ENCODE measurements at places on chromosomes 6 and 20.

DNA sequence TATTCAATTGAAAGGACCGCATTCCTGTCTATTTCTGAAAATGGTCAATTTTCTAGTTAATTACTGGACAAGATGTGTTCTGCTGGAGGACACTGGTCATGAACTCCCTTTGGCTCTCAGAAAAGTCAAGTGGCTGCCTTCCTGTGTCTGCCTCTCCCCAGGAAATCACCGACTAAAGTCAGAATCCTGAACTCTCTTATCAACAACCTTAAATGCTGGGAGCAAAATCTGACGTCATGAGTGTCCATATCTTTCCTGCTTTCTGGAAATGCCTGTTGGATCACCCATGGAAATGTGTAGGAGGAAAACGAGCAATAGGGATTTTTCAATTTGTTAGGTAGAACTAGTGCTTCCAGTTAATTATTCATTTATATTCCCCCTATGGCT is 53.5 kb upstream of the PLCB1 start:
- no peak for DNase-seq

DNA sequence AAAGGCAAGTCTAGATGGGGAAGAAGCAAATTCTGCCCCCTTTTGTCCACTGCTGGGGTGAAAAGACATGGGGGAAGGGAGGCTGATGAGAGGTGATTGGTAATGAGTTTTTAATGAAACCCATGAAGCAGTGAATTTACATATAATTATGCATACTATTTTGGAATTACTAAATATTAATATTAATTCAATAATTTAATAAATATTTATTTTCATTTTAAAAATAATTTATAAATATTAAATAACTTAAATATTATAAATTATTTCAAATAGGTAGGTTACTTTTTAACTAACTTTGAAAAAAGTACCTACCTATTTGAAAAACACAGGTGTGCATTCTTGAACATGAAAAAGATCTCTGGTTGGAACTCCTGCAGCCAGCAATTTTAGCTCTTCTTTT is 138.1 kb upstream of the GPR6 start:
- no peak for DNase-seq

DNA sequence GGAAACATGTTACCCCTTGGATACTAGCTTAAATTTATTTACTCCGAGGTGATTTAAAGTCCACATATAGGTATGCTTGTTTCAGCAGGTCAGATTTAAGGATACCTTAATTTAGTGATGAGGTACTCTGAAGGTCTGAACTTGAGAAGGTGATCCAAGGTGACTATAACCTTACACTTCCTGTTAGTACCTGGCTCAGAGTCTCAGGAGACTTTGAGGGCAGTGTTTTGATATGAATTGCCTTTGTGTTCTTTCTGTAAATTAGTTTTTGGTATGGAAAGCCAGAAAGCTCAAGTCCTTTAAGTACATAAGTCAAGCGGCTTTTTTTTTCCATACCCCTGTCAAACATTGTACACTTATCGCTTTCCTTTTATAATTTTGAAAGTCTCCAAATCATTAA is 489.0 kb downstream of the CDKAL1 start:
- no peak for DNase-seq

- DNase-seq, result no peak
These were observed 100.9 kb upstream of the FOXP4 start for GRCh38 chr6:41445261-41445660.

GRCh38 chr6:27814665-27815424 is 97.4 kb downstream of the OR2B2 start:
- DNase-seq, result peak; percentile 23

GRCh38 chr6:125022391-125022989 is 60.3 kb downstream of the RNF217 start:
- DNase-seq, result no peak

GRCh38 chr20:2150660-2151059 is 49.0 kb downstream of the STK35 start:
- DNase-seq, result no peak

DNA sequence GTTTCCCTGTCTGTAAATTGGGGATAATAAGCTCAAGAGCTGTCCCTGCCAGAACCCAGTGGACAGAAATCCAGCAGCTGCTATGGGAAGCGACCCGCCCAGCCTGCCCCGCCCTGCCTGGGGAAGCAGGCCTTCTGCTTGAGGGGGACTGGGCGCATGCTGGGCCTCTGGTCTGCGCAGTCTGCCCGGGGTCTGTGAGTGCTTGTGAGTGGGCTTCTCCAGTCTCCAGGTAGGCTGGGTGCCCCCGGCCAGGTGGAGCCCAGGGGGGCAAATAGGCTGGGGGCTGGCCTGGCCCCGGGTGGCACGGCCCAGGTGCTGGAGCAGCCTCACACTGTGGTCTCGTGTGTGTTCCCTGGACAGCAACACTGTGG is 648 bp upstream of the RBBP8NL start:
- DNase-seq, result no peak

GRCh38 chr20:60749804-60750602 is 502.1 kb upstream of the CDH4 start:
- DNase-seq, result no peak

DNA sequence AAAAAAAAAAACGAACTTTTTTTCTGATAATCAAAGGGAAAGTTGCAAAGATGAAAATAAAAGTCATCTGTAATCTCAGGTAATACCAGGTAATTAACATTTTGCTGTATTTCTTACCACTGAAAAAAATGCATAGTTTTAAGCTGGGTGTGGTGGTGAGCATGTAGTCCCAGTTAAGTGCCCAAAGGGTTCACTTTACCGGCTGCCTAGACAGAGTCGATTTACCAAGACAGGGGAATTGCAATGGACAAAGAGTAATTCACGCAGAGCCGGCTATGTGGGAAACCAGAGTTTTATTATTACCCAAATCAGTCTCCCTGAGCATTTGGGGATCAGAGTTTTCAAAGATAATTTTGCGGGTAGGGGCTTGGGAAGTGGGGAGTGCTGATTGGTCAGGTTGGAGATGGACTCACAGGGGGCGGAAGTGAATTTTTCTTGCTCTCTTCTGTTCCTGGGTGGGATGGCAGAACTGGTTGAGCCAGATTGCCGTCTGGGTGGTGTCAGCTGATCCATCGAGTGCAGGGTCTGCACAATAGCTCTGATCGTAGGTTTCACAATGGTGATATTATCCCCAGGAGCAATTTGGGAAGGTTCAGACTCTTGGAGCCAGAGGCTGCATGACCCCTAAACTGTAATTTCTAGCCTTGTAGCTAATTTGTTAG is 51.9 kb downstream of the RPF2 start:
- no peak for DNase-seq

DNA sequence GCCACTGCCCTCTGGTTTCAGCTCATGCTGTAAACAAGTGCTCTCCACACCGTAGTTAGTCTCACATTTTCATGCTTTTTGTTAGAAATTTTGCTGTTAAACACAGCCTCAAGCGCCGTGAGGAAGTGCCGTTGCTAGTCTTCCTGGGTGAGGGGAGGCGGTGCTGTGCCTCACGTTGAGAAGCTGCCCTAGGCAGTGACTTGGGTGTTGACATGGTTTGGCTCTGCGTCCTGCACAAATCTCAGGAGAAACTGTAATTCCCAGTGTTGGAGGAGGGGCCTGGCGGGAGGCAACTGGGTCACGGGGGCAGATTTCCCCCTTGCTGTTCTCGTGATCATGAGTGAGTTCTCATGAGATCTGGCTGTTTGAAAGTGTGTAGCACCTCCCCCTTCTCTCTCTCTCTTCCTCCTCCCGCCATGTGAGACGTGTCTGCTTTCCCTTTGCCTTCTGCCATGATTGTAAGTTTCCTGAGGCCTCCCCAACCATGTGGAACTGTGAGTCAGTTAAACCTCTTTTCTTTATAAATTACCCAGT is 95.8 kb downstream of the ERMARD start:
- no peak for DNase-seq

- no peak for DNase-seq
These were observed 73.9 kb upstream of the SLC22A16 start for GRCh38 chr6:110550353-110550752.

- no peak for DNase-seq
These were observed 30.7 kb upstream of the NAA20 start for GRCh38 chr20:19986419-19986818.

- DNase-seq, result no peak
These were observed 479.8 kb downstream of the NKAIN2 start for GRCh38 chr6:124283486-124283885.

DNA sequence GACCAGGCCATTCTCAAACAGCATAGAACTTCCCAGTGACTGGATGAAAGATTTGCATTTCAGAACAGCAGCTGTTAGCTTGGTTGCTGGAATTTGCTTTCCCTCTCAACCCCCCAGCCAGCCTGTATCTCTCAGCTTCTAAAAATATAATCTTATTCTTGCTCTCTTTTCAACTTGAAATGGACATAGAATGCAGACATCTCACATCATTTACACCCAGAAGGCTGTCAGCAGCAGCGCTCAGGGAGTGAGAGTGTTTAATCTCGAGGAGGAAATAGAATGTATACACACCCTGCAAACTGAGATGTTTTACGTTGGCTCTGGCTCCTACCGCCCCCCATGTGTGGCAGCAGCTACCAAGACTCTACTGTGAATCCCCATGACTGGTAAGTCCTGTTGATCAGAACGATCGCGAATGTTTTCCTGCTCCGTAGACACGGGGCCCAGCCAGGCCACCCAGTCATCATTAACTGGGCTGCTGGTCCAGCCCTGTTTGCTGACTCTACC is 163.4 kb upstream of the SLC24A3 start:
- no peak for DNase-seq

Measured in HuH-7.5 (cell line).